ENCODE measurements at places on chromosomes 2 and 18.
A peak's percentile ranks its signal among the peaks of the same experiment; 100 is the strongest.

- peak; percentile 66 for DNase-seq
- no peaks in the 10 kb centered on the region for H3K36me3 ChIP-seq
- H3K27me3 ChIP-seq: peaks cover 38% of the 10 kb centered on the region
- H3K27ac ChIP-seq: no peak overlapping the region
Measured at GRCh38 chr2:105179469-105180372, 61.8 kb upstream of the GPR45 start.

DNA sequence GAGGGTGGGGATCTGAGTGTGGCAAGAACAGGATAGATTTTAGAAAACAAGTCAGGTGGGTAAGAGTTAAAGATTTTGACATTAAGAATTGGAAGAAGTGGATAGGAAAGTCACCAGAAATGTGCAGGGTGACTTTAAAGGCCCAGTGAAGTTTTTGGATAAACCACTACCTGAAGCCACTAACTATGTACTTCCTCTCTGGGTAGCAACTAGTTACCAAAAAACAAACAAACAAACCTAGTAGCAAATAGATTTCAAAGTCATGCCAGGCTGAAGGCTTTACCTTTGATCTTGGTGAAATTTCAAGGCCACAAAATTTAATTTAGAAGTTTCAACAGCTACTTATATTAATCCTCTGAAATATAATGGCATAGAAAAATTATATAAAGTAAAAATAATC is 42.5 kb downstream of the PSMA8 start:
- no peak overlapping the region for H3K27ac ChIP-seq
- no peak for DNase-seq
- no peaks in the 10 kb centered on the region for H3K36me3 ChIP-seq
- H3K27me3 ChIP-seq: no peaks in the 10 kb centered on the region
- H3K4me1 ChIP-seq: no peaks in the 10 kb centered on the region

DNA sequence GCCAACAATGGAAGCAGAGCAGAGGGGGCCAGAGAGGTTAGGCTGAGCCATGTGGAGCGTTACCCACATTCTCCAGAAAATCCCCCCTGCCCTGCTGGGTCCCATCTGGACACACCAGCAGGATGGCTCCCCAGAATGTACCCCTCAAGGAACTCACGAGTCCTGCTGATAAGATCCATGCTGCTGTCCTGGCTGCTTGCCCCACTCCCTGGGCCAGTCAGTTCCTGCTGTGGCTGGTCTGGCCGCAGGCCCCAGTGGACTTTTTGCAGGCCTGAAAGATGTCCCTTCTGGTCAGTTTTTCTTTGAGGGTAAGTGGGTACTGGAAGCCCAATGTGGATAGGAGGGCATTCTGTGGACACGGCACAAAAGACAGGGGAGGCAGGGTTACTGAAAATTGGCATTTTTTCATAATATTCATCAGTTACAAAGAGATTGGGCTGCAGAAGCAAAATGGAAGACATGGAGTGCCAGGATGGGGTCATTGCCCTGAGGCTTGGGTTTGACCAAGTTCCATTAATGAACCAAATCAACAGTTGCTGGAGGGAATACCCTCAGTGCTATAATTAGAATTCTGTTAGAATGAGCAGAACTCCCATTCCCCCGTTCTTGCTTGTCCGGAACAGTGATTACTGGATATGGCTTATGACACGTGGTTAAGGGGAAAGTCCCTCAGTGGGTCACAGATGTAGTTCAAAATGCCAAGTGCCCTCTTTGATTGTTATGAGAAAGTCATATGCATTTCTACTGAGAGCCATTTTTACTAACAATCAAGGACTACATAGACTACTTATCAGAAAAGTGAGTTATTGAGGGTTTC is 38.7 kb downstream of the SLC4A5 start:
- H3K36me3 ChIP-seq: no peaks in the 10 kb centered on the region
- H3K27me3 ChIP-seq: peaks cover 11% of the 10 kb centered on the region
- no peaks in the 10 kb centered on the region for H3K4me1 ChIP-seq
- DNase-seq: no peak
- no peak overlapping the region for H3K27ac ChIP-seq
- no peak overlapping the region for H3K4me3 ChIP-seq

DNA sequence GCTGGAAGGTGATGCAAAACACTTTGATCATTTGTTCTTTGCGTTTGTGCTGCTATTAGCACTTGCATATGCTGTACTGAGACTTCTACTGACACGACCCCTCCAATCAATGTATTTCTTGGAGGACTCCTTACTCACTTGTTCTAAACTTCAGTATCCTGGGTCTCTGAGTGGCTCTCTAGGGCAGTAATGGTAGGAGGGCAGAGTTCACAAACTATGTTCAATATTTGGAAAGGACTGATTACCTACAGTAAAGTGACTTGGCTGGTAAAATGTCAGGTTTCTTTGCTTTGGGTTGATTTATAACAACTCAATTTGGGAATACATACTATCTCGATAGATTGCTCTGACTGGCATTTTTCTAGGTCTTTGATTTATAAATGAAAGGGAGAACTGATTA is 93.7 kb downstream of the TRIM43 start:
- DNase-seq: no peak
- no peak overlapping the region for H3K27ac ChIP-seq
- H3K4me1 ChIP-seq: no peaks in the 10 kb centered on the region
- peaks cover 24% of the 10 kb centered on the region for H3K27me3 ChIP-seq
- no peak overlapping the region for H3K4me3 ChIP-seq

DNA sequence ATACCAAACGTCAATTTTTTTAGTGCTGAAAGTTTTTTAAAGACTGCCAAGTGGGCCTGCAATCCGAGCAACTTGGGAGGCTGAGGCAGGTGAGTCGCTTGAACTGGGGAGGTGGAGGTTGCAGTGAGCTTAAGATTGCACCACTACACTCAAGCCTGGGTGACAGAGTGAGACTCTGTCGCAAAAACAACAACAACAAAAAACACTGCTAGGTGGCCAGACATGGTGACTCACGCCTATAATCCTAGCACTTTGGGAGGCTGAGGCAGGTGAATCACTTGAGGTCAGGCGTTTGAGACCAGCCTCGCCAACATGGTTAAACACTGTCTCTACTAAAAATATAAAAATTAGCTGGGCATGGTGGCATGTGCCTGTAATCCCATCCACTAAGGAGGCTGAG is 202.8 kb upstream of the COPS8 start:
- no peaks in the 10 kb centered on the region for H3K4me1 ChIP-seq
- H3K27ac ChIP-seq: no peak overlapping the region
- peaks cover 28% of the 10 kb centered on the region for H3K27me3 ChIP-seq
- no peak overlapping the region for H3K4me3 ChIP-seq

DNA sequence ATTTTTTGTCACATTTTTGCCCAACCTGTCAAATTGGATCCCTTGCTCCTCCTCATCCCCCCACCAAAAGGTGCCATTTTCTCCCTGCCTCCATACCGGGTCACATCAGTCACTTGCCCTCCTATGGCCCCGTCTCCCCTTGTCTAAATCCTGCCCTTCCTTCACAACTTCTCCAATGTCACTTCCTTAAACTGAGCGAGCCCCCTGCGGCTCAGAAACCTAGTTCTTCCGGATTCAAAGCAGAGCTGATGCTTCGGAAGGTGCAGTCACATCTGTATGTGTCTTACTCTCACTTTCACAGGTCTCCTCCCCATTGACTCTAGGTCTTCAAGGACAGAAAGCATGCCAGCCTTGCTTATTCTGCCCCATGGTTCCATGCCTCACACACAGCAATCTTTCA is 22.1 kb downstream of the TNP1 start:
- no peak for DNase-seq
- H3K27me3 ChIP-seq: no peaks in the 10 kb centered on the region
- H3K4me3 ChIP-seq: no peak overlapping the region
- H3K36me3 ChIP-seq: no peaks in the 10 kb centered on the region
- H3K27ac ChIP-seq: no peak overlapping the region

- no peaks in the 10 kb centered on the region for H3K27me3 ChIP-seq
- no peak for DNase-seq
- no peaks in the 10 kb centered on the region for H3K36me3 ChIP-seq
- no peak overlapping the region for H3K27ac ChIP-seq
Measured at GRCh38 chr2:234917211-234917975, 34.4 kb upstream of the SH3BP4 start.
